NCI-H524 (cell line): ENCODE measurements at places on chromosomes 5 and 9.
A peak's percentile ranks its signal among the peaks of the same experiment; 100 is the strongest.

GRCh38 chr5:160851451-160851850 lies 560 bp downstream of the ATP10B start:
- no peak for DNase-seq

GRCh38 chr5:31029925-31030324 lies 163.6 kb upstream of the CDH6 start:
- peak; percentile 26 for DNase-seq

- no peak for DNase-seq
Measured at GRCh38 chr5:109982966-109983534, 293.3 kb downstream of the MAN2A1 start.

DNA sequence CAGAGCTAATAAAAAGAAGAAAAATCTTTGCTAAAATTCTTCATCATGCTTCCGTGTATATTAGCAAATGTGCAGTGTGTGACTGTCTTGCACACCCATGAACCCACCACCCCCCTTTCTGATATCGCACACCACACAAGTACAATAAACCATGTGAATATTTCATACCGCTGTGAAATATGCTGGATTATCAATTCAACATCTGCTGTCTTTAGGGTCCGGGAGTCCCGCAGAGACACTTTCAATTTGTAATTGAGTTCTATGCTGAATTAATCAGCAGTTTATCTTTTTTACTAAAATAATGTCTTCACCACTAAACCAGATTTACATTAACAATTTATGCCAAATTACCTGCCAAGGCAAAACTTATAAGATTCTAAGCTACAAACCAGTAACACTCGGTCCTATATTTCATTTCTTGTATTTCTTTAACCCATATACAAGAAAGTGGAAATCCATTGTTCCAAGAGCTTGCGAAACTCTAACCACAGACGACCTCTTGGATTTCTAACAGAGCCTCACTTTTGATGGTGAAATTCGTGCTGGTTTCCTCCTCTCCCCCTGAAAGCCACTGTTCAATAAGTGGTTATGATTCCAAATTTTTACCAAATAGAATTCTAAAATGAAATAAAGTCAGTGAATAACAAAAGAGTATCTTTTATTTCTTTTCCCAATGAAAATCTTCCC lies 44.2 kb downstream of the PSMB7 start:
- DNase-seq = peak; percentile 26

- no peak for DNase-seq
Measured at GRCh38 chr5:2901096-2901495, 149.6 kb upstream of the IRX2 start.

- no peak for DNase-seq
Measured at GRCh38 chr5:122585371-122585770, 189.5 kb upstream of the SNX2 start.

- no peak for DNase-seq
Measured at GRCh38 chr9:92938025-92938424, 9.3 kb upstream of the FGD3 start.

GRCh38 chr5:16411741-16412455 lies 53.7 kb downstream of the ZNF622 start:
- no peak for DNase-seq

- DNase-seq = no peak
Measured at GRCh38 chr9:107386396-107386795, 103.2 kb downstream of the KLF4 start.

DNA sequence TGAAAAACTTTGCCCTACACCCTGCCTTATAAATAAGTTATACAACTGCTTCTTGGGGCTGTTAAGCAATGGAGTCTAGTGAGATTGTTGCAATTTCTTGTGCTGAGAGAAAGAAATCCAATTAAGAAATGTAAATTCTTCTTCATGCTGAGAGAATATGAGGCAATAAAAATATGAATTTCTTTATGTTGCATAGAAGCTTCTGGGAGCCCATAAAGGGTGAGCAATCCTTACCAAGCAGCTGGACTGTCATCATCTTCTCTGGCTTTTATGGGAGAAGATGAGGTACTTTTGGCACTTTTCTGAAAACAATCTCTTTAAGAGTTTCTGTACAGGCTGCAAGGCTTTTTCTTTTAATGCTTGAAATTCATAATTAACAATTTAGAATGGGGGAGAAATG lies 204.3 kb downstream of the DMRTA1 start:
- no peak for DNase-seq

DNA sequence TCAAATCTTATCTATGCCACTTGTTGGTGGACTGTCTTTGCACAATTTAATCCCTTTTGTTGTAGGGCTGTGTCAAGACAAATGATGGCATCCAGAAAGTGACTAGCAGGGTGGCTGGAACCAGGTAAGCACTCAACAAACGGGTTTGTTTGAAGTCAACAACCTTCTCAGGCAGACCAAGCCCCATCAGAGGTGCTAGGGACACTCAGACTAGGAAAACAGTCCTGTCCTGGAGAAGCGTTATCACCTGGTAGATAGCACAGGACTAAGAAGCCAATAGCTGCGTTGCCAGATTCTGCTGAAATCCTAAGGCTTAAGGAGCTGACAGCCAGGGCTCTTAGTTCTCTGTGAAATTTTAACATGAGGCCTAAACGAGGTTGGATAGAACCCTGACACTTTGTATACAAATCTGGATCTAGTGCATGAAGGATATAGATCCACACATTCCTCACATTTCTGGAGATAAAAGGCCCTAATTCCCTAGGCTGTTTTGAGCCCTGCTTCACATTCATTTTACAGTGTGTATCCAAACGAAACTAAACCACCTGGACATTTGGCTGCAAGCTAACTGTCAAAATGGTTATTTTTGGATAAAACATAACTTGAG lies 179.8 kb downstream of the DCP2 start:
- no peak for DNase-seq

DNA sequence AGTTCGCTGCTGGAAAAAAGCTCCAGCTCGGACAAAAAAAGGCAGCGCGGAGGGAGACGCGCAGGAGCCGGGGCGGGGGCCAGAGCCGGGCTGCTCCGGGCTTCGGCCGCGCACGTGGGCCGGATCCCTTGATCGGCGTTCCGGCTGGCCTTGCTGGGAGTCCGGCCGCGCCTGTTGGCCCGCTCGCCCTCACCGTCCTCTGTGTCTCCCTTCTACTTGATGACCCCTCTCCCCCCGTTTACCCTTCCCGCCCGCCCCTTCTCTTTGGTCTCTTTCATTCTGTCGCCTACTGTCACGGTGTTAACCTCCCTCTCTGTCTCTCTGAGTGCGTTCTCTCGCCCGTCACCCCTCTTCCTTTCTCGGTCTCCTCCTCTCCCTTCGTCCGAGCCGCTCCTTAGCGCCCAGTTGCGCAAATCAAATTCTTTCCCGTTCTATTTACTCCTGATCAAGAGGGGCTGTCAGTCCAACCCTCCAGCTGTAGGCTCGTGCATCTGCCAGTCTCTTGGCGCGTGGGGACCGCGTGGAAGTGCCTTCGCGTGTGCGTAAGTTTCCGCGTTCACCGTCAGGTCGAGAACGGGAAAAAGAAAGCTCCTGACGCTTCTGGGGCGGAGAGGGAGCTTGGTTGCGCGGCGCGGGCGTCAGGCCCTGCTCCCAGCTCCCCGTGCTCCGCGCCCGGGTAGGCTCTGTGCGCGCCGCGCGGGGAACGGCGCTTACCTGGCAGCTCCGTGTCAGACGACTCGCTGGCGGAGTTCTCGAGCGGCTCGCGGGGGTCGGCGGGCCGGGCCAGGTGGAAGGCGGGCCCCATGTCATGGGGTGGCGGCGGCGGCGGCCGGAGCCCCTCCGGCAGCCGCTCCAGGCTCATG lies 798 bp downstream of the PITX1 start:
- no peak for DNase-seq

DNA sequence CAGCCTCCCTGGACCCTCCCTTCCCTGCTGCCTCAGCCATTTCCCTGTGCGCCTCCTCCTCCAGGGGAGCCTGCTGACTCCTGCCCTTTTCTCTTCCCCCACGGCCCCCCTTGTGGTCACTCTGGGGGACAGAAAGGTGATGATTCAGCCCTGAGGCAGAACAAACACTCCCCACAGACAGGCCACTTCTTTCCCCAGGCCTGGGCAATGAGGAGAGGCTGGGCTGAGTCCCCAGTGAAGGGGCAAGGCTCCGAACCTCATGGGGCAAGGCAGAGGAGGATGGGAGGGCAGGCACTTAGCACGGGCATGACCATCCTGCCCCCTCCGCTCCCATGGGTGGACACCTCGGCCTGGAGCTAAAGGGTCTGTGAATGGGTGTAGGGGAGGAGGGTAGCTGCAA lies 21.0 kb downstream of the CSF1R start:
- DNase-seq = no peak

DNA sequence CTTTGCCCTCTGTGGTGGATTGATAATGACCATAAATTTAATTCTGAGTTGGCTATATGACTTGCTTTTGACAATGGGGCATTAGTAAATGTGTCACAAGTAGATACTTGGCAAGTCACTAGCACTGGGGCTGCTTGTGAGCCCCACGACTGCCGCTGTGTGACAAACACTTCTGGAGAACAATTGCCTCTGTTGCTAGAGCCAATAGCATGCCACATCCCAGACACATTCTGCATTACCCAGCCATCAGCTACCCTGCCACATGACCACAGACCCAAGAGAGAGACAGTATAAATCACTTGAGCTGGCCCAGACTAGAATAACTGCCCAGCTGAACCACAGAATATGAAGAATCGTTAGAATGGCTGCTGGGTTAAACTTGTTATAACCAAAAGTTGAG lies 753.2 kb upstream of the DMAC1 start:
- no peak for DNase-seq

DNA sequence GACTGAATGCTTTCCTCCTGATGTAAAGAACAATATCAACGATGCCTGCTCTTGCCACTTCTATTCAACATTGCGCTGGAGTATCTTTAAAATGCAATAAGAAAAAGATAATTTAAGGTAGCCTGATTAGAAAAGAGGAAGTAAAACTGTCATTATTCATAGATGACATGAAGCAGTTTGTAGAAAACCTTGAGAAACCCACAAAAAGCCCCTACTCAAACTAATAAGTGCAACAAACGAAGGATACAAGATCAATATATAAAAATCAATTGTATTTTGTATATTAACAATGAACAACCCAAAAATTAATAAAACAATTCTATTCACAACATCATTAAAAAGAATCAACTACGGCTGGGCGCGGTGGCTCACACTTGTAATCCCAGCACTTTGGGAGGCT lies 76.4 kb upstream of the CKMT2 start:
- no peak for DNase-seq

- DNase-seq = no peak
Measured at GRCh38 chr9:79800578-79800977, 228.8 kb downstream of the TLE4 start.

GRCh38 chr5:181153814-181154213 lies 6.4 kb downstream of the OR2V2 start:
- no peak for DNase-seq

- no peak for DNase-seq
Measured at GRCh38 chr9:123687246-123687751, 242.6 kb downstream of the DENND1A start.

DNA sequence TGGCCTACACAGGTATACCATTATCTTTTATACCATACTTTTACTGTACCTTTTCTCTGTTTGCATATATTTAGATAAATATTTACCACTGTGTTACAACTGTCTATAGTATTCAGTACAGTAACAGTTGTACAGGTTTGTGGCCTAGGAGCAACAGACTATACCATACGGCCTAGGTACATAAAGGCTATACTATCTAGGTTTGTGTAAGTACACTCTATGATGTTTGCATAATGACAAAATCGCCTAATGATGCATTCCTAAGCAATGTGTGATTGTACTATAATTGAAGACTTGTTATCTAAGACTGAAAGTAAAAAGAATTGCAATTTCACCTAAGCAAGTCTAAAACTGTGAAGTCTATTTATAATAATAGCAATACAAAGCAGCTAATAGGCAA lies 3.9 kb downstream of the C9orf72 start:
- DNase-seq = no peak

DNA sequence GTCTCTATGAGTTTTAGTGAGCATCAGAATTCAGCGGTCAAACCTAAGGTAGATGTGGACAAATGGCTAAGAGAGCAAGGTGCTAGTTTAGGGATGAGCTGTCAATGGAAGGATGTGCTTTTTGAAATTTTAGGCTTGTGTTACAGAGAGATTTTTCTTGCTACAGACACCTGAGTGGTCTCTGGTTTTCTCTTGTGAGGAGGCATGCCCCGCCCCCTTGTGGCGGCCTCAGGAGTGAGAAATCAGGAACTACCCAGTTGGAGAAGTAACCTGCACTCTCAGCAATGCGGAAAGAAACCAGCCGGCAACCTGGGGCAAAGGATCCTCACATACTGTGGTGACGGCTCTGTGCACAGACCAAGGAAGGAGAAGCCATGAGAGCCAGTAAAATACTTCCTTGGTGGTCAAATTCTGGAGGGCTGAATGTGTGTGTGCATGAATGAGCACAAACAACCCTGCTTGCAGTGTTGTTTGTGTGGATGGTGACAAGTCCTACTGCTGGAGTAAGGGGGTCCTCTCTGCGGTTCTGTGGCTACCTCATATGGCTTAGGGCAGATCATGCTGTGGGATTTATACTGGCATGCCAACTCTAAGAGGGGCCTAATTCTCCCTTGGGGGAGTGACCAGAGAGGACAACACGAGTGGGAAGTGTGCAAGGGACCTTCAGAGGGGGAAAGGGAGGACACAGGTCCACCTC lies 16.7 kb upstream of the HSD17B4 start:
- DNase-seq = peak; percentile 34

DNA sequence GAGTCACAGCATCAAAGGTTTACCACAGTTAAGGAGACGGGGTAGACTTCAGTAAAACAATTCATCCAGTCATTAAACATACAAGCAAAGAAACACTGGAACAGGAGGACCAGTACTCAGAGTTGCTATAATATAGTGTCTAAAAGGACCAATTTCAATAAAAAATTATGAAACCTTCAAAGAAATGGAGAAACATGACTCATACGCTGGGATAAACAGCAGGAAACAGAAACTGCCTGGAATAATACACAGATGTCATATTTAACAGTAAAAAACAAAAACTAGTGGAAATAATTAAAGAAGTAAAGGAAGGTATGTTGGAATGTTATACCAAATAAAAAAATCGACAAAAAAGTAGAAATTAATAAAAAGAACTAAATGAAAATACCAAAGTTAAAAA lies 1075.9 kb downstream of the NR2F1-AS1 start:
- DNase-seq = no peak

DNA sequence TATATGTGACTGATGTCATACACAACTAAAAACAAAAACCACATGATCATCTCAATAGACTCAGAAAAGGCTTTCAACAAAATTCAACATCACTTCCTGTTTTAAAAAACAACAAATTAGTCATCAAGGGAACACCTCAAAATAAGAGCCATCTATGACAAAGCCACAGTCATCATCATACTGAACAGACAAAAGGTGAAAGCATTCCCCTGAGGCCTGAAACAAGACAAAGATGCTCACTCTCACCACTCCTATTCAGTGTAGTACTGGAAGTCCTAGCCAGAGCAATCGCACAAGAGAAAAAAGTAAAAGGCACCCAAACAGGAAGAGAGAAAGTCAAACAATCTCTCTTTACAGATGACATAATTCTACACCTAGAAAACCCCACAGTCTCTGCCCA lies 893.5 kb upstream of the EDIL3 start:
- no peak for DNase-seq

GRCh38 chr9:105735366-105735765 lies 41.0 kb downstream of the TMEM38B start:
- DNase-seq = no peak
